ENCODE measurements at places on chromosomes 1 and 21.

GRCh38 chr1:59509341-59509875 is 212.5 kb downstream of the FGGY start:
- no peak for DNase-seq

- DNase-seq = no peak
These were observed 21.0 kb downstream of the STPG1 start for GRCh38 chr1:24392604-24392946.

GRCh38 chr1:84603941-84604830 is 29.9 kb upstream of the CTBS start:
- peak; percentile 53 for DNase-seq

DNA sequence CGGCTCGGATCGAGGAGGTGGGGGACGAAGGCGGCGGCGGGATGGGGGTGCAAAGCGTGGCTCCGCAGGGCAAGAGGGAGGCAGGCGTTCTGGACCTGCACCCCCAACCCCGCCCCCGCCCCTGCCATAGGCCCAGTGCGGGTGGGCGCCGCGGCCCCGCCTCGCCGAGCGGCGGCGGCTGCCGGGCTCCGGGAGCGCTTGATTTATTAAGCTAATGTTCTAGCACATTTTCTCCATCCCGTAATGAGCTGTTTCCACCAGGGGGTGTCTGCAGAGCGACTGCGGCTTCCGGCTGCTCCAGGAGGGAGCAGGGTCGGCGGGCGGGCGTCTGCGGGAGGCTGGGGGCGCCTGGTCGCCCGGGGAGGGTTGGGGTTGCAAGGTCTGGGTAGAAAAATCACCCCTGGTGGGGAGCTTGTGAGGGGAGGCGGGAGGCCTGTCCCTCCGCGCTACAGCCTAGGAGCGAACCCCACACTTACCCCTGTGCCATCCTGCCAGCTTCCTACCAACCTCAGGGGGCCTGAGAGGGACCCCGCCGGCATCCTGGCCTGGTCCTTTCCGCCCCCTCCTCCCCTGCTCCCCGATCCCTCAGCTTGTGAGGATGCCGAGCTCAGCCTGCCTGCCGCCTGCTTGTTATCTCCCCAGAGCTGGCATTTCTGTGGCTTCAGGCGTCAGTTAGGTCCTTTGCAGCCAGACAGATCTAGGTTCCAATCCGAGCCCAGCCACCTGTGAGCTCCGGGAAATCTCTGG is 48.5 kb upstream of the ACOT11 start:
- no peak for DNase-seq

- no peak for DNase-seq
These were observed 73.7 kb downstream of the CAPZB start for GRCh38 chr1:19411612-19412011.

DNA sequence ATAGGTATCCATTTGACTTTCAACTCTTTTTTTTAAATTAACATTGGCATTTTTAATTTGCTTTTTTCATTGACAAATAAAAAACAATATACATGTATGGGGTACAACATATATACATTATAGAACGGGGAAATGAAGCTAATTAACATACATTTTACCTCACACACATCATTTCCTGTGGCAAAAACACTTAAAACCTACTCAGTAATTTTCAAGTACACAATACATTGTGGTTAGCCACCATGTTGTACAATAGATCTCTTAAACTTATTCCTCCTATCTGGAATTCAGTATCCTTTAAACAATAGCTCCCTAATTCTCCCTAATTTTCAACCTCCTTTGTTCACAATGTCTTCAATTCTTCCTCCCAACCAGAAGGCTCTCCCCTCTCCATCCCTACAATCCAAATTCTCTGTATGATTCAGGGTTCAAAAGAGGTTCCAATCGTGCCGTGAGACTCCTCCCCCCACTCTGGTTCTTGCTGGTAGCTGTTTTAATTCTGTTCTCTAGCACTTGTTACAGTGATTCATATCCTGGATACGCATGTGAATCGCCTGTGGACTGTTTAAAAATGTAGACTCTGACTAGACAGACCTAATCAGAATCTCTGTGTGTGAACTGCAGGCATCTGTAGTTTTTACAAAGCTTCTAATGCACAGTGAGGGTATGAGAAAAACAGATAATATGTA is 87.6 kb upstream of the DUSP10 start:
- DNase-seq = no peak

DNA sequence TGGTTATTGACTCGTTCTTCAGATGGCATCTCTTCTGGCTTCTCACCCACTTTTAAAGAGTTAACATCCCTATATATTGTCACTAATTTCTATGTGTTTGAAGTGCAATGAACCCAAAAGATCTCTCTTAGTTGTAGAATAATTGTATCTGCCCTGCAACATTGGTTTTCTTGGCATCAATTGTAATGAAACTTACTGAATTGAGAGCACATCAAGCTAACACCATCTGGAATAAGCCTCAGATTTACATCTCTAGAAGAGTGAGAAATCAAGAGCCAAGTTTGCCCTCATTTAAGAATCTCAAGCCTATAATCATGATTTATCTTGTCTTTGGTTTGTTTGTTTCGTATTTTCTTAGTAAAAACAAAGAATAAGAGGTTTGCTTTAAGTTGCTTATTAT is 372.6 kb upstream of the LRRC7 start:
- no peak for DNase-seq

DNA sequence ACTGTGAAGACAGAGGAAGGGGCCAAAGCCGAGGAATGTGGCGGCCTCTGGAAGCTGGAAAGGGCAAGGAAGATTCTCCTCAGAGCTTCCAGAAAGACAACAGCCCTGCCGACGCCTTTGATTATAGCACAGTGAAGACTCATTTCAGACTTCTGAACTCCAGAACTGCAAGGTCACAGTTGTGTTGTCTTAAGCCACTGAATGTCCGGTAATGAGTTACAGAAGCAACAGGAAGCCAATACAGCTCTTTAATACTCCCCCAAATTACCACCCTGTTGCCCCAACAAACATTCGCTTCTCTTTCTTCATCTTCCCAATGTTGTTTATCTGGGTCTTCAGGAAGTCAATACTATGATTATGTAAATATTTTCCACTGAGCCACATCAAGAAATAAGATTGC is 44.0 kb downstream of the ETS2 start:
- DNase-seq = no peak

- DNase-seq = no peak
These were observed 14.6 kb downstream of the RAB7B start for GRCh38 chr1:205988585-205988995.

GRCh38 chr1:224065455-224065854 is 48.5 kb upstream of the FBXO28 start:
- DNase-seq = no peak

- no peak for DNase-seq
These were observed 46.6 kb downstream of the VPS26C start for GRCh38 chr21:37220433-37220980.

DNA sequence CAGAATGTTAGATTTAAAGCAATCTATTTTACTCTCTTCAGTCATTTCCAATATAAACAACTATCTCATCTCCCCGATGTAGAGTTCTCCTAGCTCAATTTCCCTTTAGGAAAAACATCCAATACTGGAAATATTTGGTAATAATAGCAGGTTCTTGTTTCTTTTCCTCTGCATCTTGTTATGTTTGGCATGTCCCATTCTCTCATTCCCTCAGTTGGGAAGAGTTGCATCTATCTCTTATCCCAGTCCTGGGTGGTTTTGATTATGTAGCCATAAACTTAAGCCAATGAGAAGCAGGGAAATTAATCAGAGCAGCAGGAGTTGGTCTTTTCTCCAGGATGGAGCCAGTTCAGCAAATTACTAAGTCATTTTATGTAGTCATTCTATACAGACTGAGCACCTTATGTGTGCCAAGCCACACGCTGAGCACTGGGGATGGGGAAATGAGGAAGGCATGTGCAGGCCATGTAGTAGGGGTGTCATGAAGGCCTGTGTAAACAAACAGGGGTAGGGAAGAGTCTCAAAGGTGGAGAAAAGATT is 418.2 kb upstream of the NFIA start:
- DNase-seq = no peak

DNA sequence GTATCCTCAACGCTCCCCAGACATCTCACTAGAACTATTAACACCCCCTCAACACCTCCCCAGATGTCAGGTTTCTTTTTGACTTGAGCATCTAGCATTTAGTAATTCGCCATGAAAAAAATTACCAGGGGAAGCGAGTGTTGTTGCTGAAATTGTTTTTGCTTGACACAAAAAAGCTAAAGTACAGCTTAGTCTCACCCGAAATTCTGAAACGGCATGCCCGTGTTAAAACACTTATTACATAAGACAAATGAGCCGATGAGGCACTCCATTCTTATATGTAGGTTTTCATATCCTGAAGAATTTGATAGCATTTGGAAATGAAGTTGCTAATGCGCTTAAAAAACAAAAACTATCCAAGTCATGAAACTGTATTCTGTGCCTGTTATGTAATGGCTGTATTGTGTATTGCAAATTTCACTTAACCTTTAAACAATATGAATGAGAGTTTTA is 1.3 kb upstream of the NRIP1 start:
- DNase-seq = no peak

DNA sequence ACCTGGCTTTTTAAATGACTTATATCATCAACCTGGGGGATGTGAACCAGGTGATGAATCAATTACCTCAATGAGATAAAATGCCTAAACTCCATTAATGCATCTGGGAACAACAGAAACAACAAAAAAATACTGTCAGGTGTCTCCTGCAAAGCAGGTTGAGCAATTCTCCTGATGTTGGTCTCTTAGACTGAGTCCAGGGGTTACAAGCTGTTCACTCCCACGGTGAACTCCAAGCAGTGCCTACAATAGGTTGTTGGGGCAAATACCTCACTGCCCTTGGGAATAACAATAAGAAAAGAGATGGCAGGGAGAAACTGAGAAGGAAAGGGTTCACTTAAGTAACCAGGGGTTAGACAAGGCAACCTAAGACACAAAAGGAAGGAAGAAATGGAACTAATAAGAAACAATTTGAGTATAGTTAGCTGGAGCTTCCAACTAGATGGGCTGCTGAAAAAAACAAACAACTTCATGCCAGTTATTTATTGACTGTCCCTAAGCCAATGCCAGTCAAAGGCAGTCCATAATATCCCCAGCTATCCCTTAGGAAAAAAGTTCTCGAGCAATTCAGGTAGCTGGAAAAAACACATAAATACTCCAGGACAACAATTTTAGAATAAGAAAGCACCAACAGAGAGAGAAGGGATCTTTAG is 97.6 kb upstream of the MAGI3 start:
- no peak for DNase-seq

DNA sequence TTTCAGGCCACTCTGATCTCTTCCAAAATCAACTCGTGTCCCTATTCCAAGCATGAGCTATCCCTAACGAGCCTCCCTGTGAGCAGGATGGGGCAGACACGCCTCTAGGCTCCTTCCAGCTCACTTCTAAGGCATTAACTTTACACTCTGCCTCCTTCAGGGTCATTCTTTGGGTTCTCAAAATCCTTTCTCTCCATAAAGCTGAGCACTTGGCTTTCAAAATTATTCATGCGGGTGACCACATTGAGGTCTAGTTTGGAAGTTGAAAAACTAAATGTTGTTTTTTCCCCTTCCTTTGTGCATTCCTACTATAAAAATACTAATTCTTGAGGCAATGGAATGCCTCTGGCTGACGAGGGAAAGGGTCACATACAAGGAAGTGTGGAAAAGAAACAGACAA is 33.5 kb upstream of the BMP8B start:
- no peak for DNase-seq

DNA sequence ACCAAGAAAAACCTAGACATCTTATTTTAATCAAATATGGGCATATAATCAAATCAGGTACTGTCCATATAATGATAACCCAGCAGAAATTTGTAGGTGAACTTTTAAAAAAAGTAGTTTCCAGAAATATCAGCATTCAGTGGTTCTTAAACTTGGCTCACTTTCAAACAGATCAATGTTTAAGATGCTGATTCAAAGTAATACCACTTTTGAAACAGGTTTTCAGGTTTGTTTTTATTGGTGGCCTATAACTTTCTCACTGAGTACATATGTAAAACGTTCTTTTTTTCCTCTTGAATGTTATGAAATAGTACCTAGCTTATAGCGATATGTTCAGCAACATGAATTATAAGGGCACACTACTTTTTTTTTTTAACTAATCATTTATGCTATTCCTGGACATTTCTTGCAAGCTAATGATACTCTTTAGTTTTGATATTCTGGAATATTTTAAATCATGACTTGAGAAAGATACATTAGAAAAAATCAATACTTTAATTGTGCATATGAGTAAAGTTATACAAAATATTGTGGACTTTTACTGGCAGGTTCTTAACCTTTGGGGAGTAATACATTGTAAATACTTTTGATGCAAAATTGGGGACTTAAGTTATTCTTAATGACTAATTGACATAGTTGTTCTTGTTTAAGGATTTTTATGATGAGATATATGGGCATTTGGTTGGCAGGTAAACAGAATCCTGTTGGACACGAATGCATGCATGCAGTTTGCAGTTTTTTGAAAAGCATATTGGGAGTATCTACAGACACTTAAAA is 3.0 kb downstream of the NFIA start:
- no peak for DNase-seq

DNA sequence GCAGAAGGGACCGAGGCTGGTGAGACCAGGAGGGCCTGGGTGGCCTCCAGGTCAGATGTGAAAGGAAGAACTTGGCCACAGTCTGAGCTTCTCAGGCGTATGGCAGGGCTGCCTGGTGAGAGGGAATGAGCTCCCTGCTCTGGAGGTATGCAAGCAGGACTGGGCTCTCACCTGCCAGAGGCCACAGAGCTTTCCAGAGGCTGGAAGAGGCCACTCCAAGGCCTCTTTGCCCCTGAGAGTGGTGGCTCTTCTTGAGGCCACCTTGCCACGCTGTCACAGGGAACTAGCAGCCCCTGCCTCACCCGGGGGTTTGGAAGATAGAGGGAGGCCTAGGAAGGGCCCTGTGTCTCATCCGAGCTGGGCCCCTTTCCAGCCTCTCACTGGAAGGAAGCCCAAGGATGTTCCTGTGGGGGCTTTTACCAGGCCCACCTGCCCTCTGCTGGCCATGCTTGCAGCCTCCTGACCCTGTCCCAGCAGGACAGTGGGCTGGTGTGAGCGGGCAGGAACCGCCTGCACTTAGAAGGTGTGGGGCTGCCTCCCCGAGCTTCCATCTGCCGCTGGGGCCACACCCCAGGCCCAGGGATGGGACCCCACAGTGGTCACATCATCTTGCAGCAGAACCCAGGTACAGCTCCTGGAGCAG is 10.0 kb downstream of the PCSK9 start:
- DNase-seq = no peak

DNA sequence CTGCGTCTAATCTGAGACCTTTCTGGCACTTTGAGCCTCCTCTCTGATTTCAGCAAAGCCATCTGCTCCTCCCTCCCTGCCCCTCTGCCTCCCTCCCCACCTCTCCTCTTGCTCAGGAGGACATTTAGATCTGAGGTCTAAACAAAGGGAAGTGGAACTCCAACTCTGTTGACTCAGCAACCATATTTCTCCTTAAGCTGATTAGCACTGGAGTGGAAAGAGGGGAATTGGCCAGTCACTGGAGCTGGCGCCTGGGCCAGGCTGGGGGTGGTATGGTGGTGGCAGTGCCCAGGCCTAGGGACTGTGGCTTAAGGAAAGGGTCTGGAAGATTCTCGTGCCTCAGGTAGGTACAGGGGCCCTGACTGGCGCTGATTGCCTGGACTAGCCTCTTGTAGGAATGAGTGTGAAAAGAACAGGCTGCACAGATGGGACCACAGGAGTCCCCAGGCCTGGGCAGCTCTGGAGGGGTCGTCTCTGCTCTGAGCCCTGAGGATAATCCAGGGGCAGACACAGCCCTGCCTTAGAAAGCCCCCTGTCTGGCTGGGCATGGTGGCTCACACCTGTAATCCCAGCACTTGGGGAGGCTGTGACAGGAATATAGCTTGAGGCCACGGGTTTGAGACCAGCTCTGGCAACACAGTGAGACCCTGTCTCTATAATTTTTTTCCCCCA is 11.9 kb downstream of the SH2D2A start:
- no peak for DNase-seq

- peak; percentile 46 for DNase-seq
These were observed 25.5 kb upstream of the MTMR11 start for GRCh38 chr1:149962039-149962647.

- no peak for DNase-seq
These were observed 19.9 kb downstream of the KCNQ4 start for GRCh38 chr1:40803447-40803846.
